ENCODE measurements at places on chromosomes 6 and 20.

GRCh38 chr20:10541668-10542411 lies 106.7 kb downstream of the SLX4IP start:
- no peak for DNase-seq

DNA sequence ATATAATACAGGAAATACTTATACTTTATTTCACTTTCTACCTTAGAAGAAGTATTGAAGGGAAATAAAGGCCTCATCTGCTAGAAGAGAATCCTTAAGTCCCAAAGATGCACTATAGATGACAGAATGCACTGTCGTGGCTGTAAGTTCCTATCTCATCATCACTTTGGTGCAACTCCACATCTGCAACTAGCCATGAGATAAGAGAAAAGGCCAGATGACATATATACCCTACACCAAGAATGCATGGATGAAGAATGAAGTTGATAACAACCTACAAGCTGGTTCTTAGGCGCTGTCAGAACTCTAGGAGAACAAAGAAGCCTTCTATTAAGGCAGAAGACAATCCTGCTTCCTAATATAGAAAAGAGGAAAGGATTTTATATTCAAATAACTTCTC lies 11.6 kb upstream of the PLN start:
- no peak for DNase-seq

GRCh38 chr20:54340667-54341081 lies 132.8 kb downstream of the PFDN4 start:
- DNase-seq, result no peak

- DNase-seq, result no peak
These were observed 237.2 kb upstream of the PRND start for GRCh38 chr20:4484379-4484997.

DNA sequence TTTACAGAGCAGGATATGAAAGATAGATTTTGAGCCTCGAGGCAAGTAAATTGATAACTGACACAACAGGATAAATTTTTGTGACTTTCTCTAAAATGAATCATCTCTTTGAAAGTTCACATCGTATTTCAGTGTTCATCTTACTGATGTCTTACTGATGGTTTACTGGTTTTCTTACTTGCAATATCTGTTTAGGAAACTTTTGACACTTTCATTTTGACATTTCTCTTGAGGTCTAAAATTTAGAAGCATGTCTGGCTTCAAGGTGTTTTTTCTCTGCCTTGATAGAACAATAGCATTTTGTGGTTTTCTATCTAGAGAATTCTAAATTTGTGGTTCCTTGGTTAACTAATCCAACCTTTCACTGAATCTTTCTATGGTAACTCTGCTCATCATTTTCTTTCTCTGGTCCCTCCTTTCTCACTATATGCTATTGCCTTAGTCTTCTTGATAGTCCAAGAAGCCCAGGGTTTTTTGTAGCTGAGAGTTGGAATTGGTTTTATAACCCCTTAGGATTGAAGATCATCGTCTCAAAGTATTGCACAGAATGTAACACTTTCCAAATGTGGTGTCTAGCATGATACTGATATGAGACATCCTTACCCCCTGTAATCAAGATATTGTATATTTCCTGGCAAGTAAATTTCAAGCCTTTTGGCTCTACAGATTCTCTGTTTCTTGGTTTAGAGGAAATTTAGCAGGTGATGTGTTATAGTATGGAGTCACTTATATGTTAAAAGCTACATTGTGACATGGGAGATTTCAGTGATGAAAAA lies 98.7 kb downstream of the RNF144B start:
- no peak for DNase-seq

DNA sequence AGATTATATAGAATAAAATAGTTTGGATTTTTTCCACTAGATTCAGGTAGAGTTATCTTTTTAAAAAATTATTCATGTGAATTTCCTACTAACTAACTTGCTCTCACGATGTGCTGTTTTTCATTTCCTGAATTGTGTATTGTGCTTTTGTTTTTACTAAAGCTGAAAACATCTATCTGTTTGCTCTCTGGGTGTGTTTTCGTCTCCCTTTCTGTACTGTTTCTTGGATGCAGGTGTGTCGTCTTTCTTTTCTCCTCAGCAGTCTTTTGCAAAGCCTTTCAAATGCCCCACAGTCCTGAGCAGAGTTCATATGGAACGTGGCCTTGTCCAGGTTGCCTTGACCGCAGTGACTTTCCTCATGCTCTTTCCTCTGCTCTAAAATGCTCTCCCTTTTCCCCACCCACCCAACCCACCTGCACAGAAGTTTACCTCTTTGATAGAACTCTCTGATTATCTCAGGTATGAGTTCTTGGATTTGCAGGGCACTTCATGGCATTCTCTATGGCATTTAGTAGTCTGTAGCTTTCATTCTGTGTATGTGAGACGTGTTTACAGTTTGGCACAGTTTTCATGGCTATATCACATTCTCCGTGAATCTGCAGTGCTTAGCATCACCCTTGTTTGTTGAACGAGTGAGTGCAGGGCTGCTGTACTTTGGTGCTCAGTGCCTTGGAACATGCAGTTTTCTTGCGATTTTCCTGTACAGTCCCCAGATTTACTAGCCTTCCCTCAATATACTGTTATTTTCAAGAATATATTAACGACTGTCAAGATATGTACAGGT lies 77.1 kb downstream of the FARS2 start:
- DNase-seq, result no peak

GRCh38 chr6:153852481-153852880 lies 186.6 kb upstream of the OPRM1 start:
- DNase-seq, result no peak

- DNase-seq, result no peak
These were observed 199.0 kb downstream of the DLL1 start for GRCh38 chr6:170091639-170092579.

DNA sequence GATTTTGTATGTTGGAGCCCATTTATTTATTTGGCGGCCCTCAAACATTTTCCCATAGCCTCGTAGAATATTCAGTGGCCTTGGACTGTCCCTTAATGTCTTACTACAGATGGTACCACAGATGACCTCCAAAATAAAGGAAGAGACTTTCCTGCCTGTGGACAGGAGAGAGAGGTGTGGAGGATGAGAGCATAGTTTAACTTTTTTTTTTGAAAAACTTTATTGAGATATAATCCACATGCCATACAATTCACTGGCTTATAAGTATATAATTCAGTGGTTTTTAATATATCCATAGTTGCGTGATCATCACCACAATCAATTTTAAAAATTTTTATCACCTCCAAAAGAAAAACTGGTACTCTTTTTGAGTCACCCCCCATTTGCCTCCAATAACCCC lies 4.6 kb upstream of the PPP1R16B start:
- DNase-seq, result no peak

GRCh38 chr6:16730738-16731477 lies 30.4 kb downstream of the ATXN1 start:
- DNase-seq, result no peak

DNA sequence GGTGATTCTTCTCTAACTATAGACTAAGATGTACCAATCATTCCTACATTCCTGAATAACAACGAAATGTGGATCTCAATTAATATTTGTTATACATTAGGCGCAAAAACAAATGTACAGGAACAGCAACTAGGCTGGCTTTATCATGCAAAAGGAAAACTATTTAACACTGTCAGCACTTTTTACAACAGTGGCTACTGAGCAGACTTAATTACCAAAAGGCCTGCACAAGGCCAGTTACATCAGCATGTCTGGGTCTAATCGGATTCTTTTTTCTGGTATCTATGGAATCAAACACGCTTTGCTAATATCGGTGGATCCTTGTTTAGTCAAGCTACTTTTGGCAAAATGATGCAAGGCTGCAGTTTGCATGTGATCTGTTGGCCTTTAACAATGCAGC lies 176.5 kb downstream of the UBE3D start:
- DNase-seq, result no peak

DNA sequence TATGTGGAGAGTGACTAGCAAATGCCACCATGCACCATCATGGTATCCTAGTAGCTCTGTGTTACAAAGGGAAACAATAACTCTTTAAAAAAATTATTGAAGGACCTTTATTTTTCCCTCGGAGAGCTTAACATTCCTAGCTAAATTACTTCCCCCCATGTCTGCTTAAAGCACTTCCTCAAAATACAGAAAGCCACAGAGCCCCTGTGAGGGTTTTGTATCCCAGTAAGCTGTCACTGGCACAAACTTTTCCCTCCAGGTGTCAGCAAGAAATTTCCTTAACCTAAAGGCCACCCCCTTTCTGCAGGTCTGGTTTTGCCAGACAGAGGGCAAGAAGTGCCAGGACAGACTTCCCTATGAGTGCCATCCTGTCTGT lies 340.0 kb upstream of the PRDM1 start:
- no peak for DNase-seq

GRCh38 chr6:16473184-16473907 lies 235.0 kb downstream of the GMPR start:
- no peak for DNase-seq

GRCh38 chr6:117404548-117404947 lies 21.2 kb downstream of the ROS1 start:
- DNase-seq, result no peak

DNA sequence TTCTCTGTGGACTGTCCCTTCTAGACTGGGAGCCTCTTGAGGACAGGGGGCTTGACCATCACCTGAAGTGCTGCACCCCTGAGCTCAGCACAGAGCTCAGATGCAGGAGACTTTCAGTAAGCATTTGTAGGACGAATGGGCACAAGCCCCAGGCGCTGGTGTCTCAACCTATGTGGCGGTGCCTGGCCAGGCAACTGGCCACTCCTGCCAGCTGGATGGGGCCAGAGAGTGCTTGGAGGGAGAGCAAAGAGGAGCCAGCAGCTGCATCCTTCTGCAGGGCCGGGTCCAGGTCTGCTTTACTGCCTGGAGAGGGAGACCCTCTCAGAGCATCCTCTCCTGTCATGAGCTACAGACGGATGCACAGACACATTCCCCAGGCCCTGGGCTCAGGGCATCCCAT lies 4.5 kb downstream of the PHACTR3 start:
- no peak for DNase-seq

DNA sequence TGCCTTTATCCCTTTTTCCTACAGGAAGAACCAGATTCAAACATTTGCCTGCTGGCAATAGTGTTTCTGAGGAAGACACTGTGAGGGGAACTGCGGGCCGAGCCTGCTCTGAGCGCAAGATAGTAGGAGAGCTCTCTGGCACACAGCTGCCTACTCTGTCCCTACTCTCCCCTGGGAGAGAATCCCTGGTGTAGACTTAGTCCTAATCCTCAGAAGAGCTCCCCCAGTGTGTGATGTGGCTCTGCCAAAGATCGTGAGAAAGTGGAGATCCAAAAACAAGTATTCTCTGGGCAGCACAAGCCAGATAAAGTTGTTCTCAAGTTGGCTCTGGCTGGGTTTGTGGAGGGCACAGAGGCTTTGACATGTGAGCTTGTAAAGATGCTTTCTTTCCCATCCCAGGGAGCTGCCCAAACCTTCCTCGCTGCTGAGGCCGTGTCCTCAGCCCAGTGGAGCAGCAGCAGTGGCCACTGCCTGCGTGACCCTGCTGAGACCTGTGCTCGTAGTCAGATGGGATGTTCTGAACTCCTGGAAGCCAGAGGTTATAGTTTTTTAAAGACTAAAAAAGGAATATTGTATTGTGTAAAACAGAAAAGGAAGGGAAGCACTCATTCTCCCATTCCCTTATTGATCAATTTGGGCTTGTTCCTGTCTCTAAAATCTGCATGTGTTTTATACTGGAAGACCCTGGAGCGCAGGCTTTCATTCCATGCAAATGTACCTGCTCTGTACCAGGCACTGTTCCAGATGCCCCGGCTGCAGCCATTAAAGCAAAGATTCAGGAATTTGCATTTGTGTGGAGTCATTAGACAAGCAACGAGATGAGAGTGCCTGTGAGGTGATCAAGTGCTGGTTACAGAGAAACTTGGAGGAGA lies 30.7 kb downstream of the PNLDC1 start:
- no peak for DNase-seq

DNA sequence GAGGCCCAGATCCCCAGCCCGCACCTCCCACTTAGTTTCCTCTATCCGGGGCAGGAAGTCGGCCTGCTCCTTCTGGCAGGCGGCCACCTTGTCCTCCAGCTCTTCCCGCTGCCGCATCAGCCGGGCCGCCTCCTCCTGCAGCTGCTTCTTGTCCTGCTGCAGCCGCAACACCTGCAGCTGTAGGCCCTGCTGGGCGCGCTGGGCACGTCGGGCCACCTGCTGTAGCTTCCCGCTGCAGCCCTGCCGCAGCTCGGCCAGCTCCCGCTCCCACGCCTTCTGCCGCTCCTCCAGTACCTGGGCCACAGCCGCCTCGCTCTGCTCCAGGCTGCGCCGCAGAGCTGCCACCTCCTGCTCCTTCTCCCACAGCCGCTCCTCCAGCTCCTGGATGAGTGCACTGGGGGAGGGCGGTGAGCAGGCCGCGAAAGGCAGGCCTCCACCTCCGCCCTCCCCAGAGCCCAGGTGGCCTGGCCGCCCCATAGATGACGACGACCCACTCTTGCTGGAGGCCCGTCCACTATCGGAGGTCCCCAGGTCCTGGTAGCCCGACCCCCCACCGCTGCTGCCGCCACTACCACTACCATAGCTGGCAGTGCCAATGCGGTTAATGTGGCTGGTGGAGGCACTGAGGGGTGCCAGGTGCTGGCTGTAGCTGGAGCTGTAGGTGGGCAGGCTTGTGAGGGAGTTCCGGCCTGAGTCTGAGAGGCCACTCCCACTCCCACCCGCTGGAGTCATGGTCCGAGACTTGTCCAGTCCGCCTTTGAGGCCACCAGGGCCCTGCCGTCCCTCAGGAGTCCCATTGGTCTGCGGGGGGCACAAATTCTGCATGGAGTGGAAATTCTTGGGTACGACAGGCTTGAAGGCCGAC lies 6.0 kb upstream of the FASTKD5 start:
- DNase-seq, result no peak

All from activated CD8-positive, alpha-beta memory T cell treated with anti-CD3 and anti-CD28 coated beads for 1 hour (primary cell).